ENCODE measurements at places on chromosomes 1 and 21. TPM values are rescaled to one million over a fixed set of nuclear protein-coding genes. Genes with fewer than 3 reads are reported as not detected.

ELAPOR1 gene
- total RNA-seq, result 0.67 TPM

SPRR1B gene
- total RNA-seq, result not detected

LRRC40 gene
- total RNA-seq, result 22.9 TPM

DYRK3 gene
- 13.2 TPM for total RNA-seq

LCE1C gene
- total RNA-seq, result not detected

KLF17 gene
- not detected for total RNA-seq

RGS18 gene
- not detected for total RNA-seq

CDCP2 gene
- not detected for total RNA-seq

KLHDC8A gene
- total RNA-seq, result not detected

RIMS3 gene
- 0.10 TPM for total RNA-seq

RGSL1 gene
- not detected for total RNA-seq

UQCRHL gene
- 1.5 TPM for total RNA-seq

TTC22 gene
- total RNA-seq, result not detected

FMO4 gene
- total RNA-seq, result 0.27 TPM

AK5 gene
- total RNA-seq, result 9.5 TPM

VAV3 gene
- total RNA-seq, result 4.0 TPM

CYP4A11 gene
- not detected for total RNA-seq

LEFTY1 gene
- total RNA-seq, result not detected

Measured in mammary microvascular endothelial cell (primary cell).